GM12891 (cell line): ENCODE measurements at places on chromosomes 4 and X.

DNA sequence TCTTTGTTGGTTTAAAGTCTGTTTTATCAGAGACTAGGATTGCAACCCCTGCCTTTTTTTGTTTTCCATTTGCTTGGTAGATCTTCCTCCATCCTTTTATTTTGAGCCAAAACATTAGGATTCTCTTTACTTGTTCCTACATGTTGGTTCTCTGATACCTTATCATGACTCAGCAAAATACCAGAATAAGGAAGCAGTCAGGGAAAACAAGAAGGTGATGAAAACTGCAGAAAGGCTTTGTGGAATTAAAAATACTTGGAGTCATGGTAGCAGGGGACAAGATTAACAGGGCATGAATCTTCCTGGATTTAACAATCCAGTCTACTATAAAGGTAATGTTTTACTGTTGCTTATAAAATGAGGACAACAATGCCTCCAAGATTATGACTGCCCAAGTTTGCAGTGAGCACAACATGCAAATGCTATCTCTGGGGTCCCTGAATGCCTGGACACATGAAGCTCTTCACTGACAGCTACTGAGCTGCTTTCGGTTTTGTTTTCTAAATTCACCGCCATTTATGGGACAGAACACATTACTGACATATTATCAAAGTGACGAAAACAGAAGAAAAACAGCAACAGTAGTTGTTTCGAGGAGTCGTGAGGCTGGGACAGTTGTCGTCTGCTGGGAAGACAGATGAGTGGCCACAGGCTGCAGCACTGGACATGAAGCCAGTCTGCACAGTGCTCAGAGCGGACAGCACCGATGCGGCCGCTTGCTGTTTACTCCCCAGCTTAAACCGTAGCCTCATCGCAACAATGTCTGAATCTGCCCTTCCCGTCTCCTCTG, 174.5 kb upstream of the DKK2 start:
- no peak for DNase-seq

DNA sequence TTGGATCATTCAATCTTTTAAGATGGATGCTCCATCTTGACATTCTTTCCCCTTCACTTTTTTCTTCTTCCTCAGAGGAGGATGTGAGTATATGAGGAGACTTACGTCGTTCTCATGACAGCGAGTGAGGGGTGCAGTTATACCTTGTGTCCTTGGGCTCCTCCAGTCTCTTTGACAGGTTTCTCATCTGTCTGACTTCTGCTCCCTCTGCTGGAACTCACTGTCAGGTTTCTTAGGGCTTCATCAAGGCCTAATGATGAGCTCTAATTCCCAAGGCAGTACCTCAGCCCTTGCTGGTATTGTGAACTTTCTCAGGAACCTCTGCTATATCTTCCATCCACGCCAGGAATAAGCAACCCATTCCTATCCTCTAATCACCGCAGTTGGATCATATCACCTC, 237.8 kb upstream of the ADGRL3 start:
- no peak for DNase-seq

GRCh38 chrX:43655151-43656004, 721 bp upstream of the MAOA start:
- DNase-seq: no peak

GRCh38 chr4:85777908-85778631, 303.1 kb downstream of the ARHGAP24 start:
- no peak for DNase-seq

- no peak for DNase-seq
Measured at GRCh38 chr4:78592088-78592783, 40.7 kb downstream of the ANXA3 start.

DNA sequence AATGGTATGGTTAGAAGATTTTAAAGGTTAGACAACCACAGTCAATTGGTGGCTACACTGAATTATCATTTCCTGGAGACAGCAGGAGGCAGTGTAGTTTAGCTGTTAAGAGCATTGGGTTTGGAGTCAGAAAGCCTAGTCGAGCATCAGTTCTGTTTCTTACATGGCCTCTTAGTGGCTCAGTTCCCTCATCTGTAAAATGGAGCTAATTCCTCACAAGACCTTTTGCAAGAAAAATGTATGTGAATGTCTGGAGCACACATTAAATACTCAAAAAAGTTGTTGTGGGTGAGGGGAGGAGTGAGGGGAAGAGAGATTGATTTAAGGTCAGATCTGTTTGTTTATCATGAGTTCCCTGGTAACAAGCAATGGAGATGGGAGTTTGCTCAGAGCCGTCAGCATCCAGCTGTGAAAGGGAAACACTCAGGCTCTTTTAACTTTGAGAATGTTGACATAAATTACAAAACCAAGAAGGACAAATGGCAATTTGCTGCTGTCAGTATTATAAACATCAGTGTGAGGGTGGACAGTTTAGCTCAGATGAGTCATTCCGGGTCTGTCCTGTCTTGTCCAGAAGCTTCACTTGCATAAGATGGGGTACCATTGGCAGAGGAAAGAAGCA, 98.2 kb upstream of the PGRMC2 start:
- DNase-seq: no peak

- DNase-seq: no peak
Measured at GRCh38 chr4:154958621-154959358, 177.7 kb downstream of the RBM46 start.

- no peak for DNase-seq
Measured at GRCh38 chr4:2288051-2288541, 26.2 kb upstream of the MXD4 start.
